ENCODE measurements at places on chromosomes 5 and 9. TPM values are rescaled to one million over a fixed set of nuclear protein-coding genes. Genes with fewer than 3 reads are reported as not detected.

ZNF454 gene
- total RNA-seq, result not detected

KCNV2 gene
- not detected for total RNA-seq

FBN2 gene
- 17.3 TPM for total RNA-seq

GALT gene
- total RNA-seq, result 19.5 TPM

SLC23A1 gene
- total RNA-seq, result 1.3 TPM

CNTFR gene
- total RNA-seq, result 0.14 TPM

FYB1 gene
- 19.0 TPM for total RNA-seq

NEUROG1 gene
- not detected for total RNA-seq

FBP2 gene
- not detected for total RNA-seq

TNFSF15 gene
- 0.40 TPM for total RNA-seq

TOR2A gene
- 10.4 TPM for total RNA-seq

PPP3R2 gene
- total RNA-seq, result not detected

C9orf50 gene
- not detected for total RNA-seq

RPL35 gene
- 3,129 TPM for total RNA-seq

CD274 gene
- total RNA-seq, result 2.0 TPM

GRIA1 gene
- not detected for total RNA-seq

ASS1 gene
- total RNA-seq, result 16.7 TPM

PCDHB16 gene
- total RNA-seq, result 0.30 TPM

WNK2 gene
- 7.7 TPM for total RNA-seq

PCDHGA8 gene
- total RNA-seq, result not detected

CD72 gene
- not detected for total RNA-seq

Measured in A549 treated with RU486 at 1 μM for 4 hours (cell line).